ENCODE measurements at places on chromosomes 13 and 19.

GRCh38 chr19:32542477-32543108, 38.4 kb upstream of the PDCD5 start:
- H3K4me3 ChIP-seq: no peak overlapping the region
- H3K27me3 ChIP-seq: no peaks in the 10 kb centered on the region
- no peaks in the 10 kb centered on the region for H3K36me3 ChIP-seq
- DNase-seq: no peak
- H3K27ac ChIP-seq: no peak overlapping the region
- H3K4me1 ChIP-seq: no peaks in the 10 kb centered on the region

DNA sequence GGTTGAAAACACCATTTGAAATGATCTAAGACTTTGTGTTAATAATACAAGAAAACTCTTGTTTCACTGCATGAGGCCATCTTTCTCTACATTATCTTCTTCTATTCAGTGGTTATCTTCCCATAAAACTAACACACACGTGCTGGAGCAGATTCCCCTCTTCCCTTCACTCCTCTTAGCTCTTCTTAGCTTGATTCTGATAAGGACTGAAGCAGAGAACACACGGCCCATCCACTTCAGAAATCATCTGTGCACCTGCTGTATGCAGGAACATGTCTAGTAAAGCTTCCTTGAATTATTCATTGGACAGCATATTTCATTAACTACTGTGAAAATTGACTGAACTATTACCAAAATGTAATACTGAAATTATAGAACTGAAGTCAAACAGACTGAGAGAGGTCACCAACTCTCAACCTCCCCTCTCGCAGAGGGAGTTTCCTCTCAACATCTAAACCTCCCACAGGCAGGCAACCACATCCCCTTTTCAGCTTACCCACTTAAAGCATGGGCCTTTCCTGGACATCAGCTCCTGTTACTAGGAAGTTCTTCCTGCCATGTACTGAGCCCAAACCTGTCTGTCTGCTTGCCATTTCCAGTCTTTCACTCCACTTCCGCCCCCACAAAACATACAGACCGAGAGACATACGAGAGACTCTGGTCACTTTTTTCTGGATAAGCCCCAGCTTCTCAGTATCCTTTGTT, 113.9 kb downstream of the CRYL1 start:
- peak; percentile 89 for DNase-seq
- H3K4me1 ChIP-seq: peaks cover 22% of the 10 kb centered on the region
- H3K36me3 ChIP-seq: no peaks in the 10 kb centered on the region
- H3K27ac ChIP-seq: no peak overlapping the region
- no peaks in the 10 kb centered on the region for H3K27me3 ChIP-seq

- no peak for DNase-seq
- peaks cover 1% of the 10 kb centered on the region for H3K36me3 ChIP-seq
- H3K27ac ChIP-seq: no peak overlapping the region
Observed at GRCh38 chr19:41619018-41619556, 7.8 kb downstream of the CEACAM4 start.

- peaks cover 22% of the 10 kb centered on the region for H3K27me3 ChIP-seq
- no peak overlapping the region for H3K27ac ChIP-seq
- H3K4me1 ChIP-seq: peaks cover 2% of the 10 kb centered on the region
- no peak overlapping the region for H3K4me3 ChIP-seq
- no peak for DNase-seq
Observed at GRCh38 chr19:5882421-5882968, 12.2 kb upstream of the FUT5 start.

GRCh38 chr13:102141625-102142472, 260.0 kb downstream of the FGF14 start:
- H3K4me3 ChIP-seq: no peak overlapping the region
- no peak overlapping the region for H3K27ac ChIP-seq
- H3K4me1 ChIP-seq: no peaks in the 10 kb centered on the region
- DNase-seq: peak; percentile 15
- no peaks in the 10 kb centered on the region for H3K36me3 ChIP-seq
- no peaks in the 10 kb centered on the region for H3K27me3 ChIP-seq

- peak overlapping the region; percentile 92 for H3K4me3 ChIP-seq
- H3K4me1 ChIP-seq: peaks cover 23% of the 10 kb centered on the region
- peaks cover 18% of the 10 kb centered on the region for H3K36me3 ChIP-seq
Observed at GRCh38 chr19:57239982-57240310, 486 bp upstream of the ZNF805 start.

DNA sequence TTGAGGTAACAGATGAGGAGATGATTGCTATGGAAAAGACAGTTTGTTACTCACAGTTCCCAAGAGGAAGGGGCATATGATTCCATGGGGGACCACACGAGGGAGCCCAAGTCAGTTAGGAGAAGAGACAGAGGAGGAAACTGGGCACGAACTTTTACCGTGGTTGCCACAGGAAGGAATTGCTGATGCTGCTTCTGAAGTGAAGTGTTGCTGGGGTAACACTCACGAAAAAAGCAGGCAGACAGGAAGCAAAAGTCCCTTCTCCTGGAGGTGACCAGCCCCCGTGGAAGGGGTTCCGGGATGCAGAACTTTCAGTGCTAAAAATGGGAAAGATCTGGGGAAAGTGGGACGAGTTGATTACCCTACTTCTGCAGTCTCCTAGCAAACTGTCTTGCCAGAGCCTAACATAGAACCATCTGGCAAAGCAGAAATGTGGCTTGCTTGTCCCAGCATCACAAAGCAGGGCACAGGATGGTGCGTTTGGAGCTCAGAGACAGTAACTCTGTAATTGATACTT, 35.4 kb upstream of the MAP3K10 start:
- peak; percentile 38 for DNase-seq
- no peak overlapping the region for H3K27ac ChIP-seq
- H3K27me3 ChIP-seq: no peaks in the 10 kb centered on the region
- no peaks in the 10 kb centered on the region for H3K36me3 ChIP-seq

GRCh38 chr13:36675213-36675536, 1.4 kb downstream of the SERTM1 start:
- peaks cover 29% of the 10 kb centered on the region for H3K27me3 ChIP-seq
- H3K4me3 ChIP-seq: no peak overlapping the region
- no peak overlapping the region for H3K27ac ChIP-seq
- H3K4me1 ChIP-seq: no peaks in the 10 kb centered on the region

DNA sequence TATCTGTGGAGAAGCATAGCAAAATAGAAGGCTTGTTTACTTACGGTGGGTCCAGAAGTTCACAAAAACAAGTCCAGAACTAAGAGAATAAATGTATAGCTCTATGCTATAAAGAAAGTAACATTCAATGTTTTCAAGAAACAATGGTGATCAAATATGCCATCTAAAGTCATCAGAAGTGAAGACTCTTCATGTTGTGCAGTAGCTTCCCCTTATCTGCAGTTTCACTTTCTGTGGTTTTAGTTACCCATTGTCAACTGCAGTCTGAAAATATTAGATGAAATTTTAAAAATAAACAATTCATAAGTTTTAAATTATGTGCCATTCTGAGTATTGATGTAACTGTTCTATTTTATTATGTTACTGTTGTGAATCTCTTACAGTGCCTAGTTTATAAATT, 72.5 kb downstream of the EDNRB start:
- H3K4me1 ChIP-seq: no peaks in the 10 kb centered on the region
- no peaks in the 10 kb centered on the region for H3K27me3 ChIP-seq
- H3K36me3 ChIP-seq: no peaks in the 10 kb centered on the region
- no peak overlapping the region for H3K27ac ChIP-seq
- DNase-seq: no peak
- H3K4me3 ChIP-seq: no peak overlapping the region

- no peak for DNase-seq
- H3K36me3 ChIP-seq: no peaks in the 10 kb centered on the region
- H3K27ac ChIP-seq: no peak overlapping the region
- no peak overlapping the region for H3K4me3 ChIP-seq
- no peaks in the 10 kb centered on the region for H3K4me1 ChIP-seq
- no peaks in the 10 kb centered on the region for H3K27me3 ChIP-seq
Observed at GRCh38 chr13:37270226-37271001, 164.9 kb upstream of the CSNK1A1L start.

GRCh38 chr19:7372810-7373209, 24.1 kb downstream of the ARHGEF18 start:
- no peaks in the 10 kb centered on the region for H3K4me1 ChIP-seq
- no peak overlapping the region for H3K4me3 ChIP-seq
- H3K27me3 ChIP-seq: no peaks in the 10 kb centered on the region
- DNase-seq: no peak

GRCh38 chr19:11123114-11123513, 32.5 kb downstream of the SPC24 start:
- no peaks in the 10 kb centered on the region for H3K27me3 ChIP-seq
- no peak overlapping the region for H3K27ac ChIP-seq
- no peak for DNase-seq
- no peaks in the 10 kb centered on the region for H3K4me1 ChIP-seq
- H3K4me3 ChIP-seq: no peak overlapping the region

GRCh38 chr19:17775245-17775927, 19.6 kb upstream of the B3GNT3 start:
- no peaks in the 10 kb centered on the region for H3K4me1 ChIP-seq
- H3K27ac ChIP-seq: no peak overlapping the region
- H3K27me3 ChIP-seq: no peaks in the 10 kb centered on the region
- no peak for DNase-seq

DNA sequence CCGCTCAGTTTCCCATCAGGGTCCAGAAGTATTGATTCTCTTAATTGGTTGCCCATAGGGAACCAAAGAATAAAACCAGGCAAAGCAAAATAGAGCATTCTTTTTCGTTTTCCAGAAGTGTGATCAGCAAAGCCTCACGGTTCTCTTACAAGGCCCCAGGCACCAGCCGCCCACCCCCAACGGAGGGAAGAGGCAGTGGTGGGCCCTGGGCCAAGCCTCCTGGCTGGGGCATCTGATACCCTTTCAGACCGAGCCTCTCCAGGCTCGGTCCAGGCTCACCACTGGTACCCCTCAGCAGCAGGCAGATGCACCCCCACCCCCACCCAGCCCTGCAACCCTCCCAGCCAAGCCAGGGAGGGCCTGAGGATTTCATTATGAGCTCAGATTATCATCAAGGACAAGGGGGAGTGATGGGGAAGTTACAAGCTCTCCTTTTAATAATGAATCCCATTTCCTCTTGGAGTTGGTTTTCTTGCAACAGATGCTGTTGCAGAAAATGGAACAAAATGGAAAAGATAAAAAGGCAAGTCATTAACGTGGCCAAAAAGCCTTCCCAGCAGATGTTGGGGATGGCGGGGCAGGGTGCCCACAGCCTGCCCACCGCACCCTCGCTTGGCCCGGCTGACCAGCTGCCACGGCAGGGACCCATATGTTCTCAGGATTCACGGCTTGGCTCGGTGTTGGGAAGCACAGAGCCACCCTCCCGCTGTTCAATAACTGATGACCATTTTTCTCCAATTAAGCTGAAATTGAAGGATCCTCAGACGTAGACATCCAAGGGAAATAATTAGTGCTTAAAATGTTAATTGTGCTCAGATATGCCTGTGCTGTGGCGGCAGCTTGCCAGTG, 45.9 kb upstream of the KCTD15 start:
- no peaks in the 10 kb centered on the region for H3K4me1 ChIP-seq
- no peak overlapping the region for H3K27ac ChIP-seq
- H3K4me3 ChIP-seq: no peak overlapping the region
- DNase-seq: no peak
- H3K27me3 ChIP-seq: no peaks in the 10 kb centered on the region
- no peaks in the 10 kb centered on the region for H3K36me3 ChIP-seq

- H3K27me3 ChIP-seq: no peaks in the 10 kb centered on the region
- peak; percentile 60 for DNase-seq
- H3K4me3 ChIP-seq: no peak overlapping the region
- H3K36me3 ChIP-seq: no peaks in the 10 kb centered on the region
Observed at GRCh38 chr13:90800082-90800746, 547.3 kb upstream of the MIR17HG start.
